M059J (cell line): ENCODE measurements at places on chromosomes 16 and 17.

GRCh38 chr16:2298621-2299020 lies 30.7 kb upstream of the RNPS1 start:
- no peak for DNase-seq

DNA sequence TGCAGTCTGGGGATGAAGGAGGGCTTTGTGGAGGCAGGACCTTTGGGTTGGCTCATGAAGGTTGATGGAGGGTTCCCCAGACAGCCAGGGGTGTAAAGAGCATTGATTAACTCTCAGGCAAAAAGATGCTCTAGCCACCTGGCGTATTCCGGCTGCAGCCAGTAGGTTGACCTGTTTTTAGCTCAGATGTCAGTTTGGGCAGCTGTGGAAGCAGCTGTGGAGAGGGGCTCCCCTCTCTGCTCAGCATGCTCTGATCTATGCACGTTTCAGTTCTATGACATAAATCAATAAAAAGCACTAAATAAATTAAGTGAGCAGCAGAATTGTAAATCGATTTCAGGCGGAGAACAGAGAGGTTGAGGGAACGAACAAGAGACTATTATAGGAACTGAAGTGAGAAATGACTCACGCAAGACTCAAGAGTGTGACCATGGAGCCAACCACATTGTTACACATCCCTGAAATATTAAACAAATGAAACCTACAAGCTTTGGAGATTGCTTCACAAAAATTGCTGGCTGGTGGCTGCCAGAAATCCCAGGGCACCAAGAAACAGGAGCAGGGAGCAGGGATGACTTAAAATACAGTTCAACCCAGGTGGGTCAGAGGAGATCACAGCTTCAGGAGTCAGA lies 111.9 kb downstream of the GSG1L start:
- DNase-seq: peak; percentile 53

GRCh38 chr17:61285526-61286320 lies 113.9 kb upstream of the TBX2 start:
- peak; percentile 66 for DNase-seq

DNA sequence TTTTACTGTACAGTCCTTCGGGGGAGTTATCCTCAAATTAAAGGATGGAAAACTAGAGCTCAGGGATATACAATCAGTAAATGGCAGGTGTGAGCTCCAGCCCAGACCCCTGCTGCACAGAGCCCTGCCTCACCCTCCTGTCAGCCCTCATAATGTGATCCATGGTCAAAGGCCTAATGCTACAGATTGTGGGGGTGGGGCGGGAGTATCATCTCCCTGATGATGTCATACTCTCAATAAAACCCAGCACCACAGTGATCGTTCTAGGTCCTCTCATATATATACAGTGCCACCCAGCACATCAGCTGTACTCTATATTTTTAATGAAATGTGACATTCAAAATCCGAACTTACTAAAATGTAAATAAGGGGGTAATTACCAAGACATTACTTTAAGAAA lies 61.5 kb downstream of the SLC39A11 start:
- no peak for DNase-seq

DNA sequence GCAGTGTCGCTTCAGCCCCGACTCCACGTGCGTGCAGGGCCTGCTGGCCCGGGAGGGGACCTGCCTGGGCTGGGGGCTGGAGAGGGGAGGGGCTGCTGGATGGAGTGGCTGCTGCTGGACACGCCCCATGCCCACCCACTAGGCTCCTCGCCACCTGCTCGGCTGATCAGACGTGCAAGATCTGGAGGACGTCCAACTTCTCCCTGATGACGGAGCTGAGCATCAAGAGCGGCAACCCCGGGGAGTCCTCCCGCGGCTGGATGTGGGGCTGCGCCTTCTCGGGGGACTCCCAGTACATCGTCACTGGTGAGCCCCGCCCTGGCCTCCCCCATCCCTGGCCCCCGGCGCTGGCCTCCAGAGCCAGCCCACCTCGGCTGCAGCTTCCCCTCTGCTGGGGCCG lies 2.4 kb downstream of the BRICD5 start:
- no peak for DNase-seq

DNA sequence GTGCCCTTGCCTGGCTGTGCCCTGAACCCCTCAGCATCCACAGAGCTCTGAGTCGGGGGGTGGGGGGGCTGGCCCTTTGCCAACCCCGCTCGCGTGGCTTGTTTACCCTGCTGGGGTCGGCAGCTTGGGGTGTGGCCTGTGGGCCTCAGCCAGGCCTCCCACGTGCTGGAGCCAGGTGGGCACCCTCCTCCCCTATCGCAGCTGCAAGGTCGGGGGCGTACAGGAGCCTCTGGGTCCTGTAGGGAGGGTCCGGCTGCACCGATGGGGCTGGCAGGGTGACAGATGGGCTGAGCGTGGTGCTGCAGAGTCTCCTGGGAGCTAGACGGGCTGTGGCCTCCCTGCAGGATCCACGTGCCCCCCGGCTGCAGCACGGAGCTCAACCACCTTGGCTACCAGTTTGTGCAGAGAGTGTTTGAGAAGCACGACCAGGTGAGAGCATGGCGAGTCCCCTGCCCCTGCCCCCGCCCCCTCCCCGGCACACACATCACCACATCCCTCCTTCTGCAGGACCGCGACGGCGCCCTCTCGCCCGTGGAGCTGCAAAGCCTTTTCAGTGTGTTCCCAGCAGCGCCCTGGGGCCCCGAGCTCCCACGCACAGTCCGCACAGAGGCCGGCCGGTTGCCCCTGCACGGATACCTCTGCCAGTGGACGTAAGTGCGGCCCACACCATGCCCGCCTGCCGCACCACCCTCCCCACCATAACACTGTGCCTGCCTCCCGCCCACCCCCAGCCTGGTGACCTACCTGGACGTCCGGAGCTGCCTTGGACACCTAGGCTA lies 3.6 kb downstream of the RHOT2 start:
- no peak for DNase-seq

- DNase-seq: no peak
Observed at GRCh38 chr17:45087504-45087975, 26.4 kb downstream of the NMT1 start.

DNA sequence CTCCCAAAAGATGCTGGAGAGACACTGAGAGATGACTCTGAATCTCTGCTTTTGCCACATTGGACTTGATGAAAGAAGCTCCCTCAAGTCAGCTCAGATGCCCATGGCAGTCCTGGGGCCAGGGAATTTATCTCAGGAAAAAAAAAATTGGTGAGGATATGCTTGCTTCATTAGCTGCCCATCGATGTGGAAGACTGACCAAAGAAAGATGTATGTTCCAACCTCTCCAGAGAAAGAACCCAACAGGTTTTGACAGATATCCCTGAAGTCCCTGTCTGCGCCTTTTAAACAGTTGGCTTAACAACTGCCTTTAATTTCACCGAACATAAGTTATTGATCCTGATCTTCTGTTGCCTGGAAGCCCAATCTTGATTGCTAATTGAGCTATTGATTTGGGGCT lies 137.4 kb downstream of the TMEM114 start:
- DNase-seq: no peak

- DNase-seq: no peak
Observed at GRCh38 chr16:62638964-62639870, 603.0 kb upstream of the CDH8 start.

- DNase-seq: no peak
Observed at GRCh38 chr17:63700528-63701455, 867 bp upstream of the LIMD2 start.

DNA sequence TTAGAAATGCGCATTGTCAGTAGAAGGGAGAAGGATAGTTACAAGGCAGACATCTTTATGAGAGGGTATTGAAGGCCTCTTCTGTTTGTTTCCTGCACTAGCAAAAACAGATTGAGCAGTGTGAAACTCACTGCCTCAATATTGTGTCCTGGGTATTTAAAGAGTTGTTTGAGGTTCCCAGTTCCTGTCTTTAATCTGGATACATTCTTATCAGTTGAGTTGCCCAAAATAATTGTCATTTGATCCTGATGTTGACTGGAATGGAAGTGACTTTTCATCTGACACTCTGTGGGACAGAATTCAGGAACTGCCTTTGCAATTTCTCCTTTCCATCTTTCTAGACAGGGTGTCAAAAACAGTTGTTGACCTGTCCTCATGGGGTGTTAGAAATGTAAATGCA lies 1.7 kb downstream of the ATP6V0A1 start:
- DNase-seq: peak; percentile 57

DNA sequence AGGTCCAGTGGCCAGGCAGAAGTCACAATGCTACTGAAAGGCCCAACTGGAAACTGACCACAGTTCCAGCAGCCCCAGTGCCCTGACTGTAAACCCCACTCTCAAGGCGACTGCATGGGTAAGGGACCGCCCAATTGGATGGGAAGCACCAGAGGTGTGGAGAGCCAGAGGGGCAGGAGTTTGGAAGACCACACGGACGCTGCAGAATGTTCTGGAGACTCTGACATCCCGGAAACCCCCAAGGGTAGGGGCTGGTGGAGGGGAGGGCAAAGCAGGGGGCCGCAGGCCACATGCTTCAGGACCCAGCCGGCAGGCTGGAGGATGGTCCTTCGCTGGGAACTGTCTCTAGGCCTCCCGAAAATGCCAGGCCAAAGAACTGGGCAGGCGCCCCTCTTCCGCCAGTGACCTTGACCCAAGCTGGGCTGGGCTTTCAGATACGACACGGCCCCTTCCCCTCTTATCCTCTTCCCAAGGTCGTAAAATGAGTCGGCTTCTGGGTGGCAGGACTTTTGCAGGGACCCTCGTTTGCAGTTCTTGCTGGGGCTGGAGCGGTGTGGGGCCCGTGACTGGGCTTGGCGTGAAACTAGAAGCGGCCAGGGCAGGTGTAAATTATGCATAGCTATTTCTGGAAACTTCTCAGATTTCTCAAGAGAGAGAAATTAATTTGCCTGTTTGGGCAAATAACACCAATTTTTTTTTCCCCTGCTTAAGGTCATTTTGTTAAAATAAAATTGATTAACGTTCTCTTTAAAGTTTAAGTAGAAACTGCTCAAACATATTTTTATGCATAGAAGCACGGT lies 110.2 kb downstream of the C16orf78 start:
- no peak for DNase-seq

DNA sequence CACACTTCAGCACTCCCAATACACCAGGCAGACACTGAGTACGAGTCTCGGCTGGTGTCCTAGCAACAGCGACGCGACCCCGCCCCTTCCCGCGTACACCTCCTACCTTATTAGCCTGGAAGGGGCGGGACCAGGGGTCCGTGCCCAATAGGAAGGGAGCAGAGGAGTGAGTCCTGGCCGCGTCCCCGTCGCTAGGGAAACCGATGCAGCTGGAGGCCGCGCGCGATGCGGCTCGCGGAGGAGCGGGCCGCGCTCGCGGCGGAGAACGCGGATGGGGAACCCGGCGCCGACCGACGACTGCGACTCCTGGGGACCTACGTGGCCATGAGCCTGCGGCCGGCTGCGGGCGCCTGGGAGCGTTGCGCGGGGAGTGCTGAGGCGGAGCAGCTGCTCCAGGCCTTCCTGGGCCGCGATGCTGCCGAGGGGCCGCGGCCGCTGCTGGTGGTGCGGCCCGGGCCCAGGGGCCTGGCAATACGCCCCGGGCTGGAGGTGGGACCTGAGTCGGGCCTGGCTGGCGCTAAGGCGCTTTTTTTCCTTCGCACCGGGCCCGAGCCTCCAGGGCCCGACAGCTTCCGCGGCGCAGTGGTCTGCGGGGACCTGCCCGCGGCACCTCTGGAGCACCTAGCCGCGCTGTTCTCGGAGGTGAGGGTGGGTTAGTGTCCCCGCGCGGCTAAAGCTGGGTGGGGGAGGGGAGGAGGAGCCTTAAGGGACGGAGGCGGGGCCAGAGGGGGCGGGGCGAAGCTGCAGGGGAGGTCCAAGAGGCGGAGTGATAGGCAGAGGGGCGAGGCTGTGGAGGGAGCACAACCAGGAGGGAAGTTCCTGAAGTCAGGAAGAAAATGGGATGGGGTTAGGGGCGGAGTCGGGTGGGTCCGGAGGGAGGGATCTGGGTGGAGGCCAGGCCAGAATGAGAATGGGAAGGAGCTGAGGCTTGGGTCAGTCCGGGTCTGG lies at the start of gene DNAH9:
DNAH9 (plus strand) TSS at position 197 of the 948 bp plus-strand sequence; CDS start at position 226, 29 bp downstream.
- peak; percentile 35 for DNase-seq

- no peak for DNase-seq
Observed at GRCh38 chr17:29581583-29582253, 7.7 kb downstream of the GIT1 start.

- DNase-seq: no peak
Observed at GRCh38 chr17:59355702-59356325, 24.4 kb downstream of the YPEL2 start.

DNA sequence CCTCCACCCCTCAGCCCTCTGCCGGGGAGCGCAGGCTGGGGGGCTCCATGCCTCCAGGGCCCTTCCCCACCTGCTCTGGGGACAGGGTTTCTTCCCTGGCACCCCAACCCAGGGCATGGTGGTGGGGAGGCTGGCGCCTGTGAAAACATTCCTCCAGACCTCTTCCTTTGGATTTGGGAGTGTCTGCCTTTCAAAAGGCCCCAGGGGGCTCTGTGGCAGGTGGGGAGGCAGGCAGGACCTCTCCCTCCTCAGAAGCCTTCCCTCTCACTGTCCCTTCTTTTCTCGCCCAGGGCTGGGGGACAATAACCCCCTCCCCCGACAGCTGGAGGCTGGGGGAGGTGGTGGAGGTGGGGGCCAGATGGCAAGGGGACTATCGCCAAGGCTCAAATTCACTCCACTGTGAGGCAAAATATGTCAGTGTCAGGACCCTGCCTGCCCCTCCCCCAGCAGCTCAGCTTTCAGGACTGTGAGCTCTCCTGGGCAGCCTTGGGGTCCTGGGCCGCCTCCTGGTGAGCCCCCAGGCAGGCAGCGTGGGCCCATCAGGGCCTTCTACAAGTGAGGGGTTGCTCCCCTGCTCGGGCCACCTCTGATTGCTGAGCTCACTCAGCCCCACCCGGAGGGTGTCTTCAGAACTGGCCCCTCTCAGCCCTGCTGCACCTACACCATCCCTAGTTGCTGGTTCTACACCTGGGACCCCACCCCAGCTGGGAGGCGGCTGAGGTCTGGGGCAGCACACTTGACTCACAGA lies 1.8 kb downstream of the CDH15 start:
- no peak for DNase-seq

DNA sequence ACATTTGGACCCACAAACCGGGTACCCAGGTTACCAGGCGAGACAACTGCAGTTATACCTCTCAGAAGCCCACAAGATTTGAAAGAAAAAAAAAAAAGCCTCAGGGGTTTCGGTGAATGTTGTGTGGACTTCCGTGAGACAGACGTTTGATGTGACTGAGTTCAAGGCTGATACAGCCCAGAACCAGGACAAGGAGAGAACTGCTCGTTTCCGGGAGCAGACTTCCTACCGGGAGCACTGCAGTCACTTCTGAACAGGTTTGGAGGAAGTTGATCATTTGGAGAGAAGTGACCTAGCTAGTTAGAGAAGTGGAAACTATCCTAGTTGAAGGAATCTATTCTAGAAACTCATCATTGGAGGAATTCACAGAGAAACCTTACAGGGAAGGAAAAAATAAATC lies 847 bp downstream of the CKLF start:
- peak; percentile 10 for DNase-seq

DNA sequence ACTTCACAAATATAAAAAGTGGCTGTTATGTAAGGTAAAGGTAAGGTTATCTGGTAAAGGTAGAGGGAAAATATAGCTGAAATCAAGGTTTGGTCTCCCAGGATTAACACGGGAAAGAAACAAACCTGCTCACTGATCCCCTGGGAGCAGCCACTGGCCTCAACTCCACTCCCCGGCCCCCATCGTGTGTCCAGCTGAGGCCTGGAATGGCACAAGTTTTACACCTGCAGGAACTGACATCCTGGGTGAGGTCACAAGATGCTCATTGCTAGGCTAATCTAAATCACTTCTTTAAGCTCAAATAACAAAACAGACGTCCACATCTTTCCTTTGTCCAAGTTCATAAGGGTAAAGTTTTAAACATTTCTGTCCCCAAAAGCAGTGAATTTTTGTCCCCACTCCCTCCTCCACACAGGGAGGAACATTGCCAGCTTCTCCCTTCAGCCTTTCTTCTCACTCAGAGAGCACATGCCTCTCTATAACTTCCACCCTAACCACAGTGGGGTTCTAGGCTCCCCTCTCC lies 46.3 kb downstream of the ERN1 start:
- DNase-seq: no peak
